ENCODE measurements at places on chromosomes 2 and 18. TPM values are rescaled to one million over a fixed set of nuclear protein-coding genes. Genes with fewer than 3 reads are reported as not detected.

DNA sequence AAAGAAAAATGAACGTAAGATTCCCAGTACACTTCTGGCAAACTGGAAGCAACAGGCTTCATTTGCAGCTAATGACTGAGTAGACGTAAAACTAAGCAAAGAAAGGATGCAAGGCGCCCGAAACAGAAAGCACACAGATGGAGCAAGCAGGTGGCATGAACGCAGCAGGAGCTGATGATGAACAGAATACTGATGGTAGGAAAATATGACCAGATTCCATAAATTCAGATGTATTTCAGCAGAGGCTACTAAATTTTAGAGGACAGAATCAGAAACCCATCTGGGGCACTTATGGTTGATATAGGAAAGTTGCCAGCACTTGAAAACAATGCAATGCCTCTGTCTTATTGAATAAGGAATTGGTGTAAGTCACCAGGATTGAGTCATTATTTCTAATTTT, 658.7 kb upstream of the LINC00305 start:
- no peak for DNase-seq

ABHD1 gene
- total RNA-seq, result not detected

FBXO48 gene
- total RNA-seq, result 1.0 TPM

DNA sequence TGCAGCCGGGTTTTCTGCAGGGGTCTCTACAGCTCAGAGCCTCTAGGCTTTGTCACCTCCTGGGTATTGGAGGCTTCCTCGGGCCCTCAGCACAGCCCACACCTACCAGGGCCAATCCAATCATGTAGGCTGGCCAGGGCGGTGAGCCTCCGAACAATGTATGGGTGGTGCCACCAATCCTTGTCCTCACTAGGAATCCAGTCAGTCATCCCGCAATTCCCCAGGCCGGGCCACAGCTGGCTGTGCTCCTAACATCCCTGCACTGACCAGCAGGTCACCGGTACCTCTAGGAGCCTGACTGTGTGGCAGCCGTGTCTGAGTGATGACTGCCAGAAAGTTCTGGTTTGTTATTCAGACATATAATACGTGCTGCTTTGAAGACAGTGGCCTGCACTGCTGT, 129.4 kb downstream of the SH3RF3 start:
- no peak for DNase-seq

PDE11A gene
- 0.78 TPM for total RNA-seq

- DNase-seq, result no peak
Observed at GRCh38 chr2:131590896-131591295, 63.2 kb downstream of the CCDC74A start.

SNRNP200 gene
- 85.0 TPM for total RNA-seq

DNA sequence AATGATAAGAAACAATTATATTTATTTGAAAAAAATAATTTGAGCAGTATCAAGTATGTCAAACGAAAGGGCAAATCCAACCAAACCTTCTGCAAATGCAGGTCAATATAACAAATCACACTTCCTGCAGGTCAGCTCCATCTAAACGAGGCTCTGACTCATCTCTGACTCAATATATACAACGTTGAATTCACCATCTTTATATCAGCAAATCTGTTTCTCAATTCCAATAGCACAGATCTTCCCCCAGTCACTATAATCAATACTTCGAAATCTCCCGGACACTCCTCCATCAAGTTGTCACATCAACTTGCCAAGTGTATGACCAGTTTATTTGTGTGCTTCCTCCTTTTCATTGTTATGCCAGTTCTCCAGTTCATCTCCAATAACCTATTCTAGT, 388.9 kb downstream of the ZEB2 start:
- DNase-seq, result no peak

GRCh38 chr18:47877892-47878291, 52.6 kb downstream of the SMAD2 start:
- no peak for DNase-seq

DNA sequence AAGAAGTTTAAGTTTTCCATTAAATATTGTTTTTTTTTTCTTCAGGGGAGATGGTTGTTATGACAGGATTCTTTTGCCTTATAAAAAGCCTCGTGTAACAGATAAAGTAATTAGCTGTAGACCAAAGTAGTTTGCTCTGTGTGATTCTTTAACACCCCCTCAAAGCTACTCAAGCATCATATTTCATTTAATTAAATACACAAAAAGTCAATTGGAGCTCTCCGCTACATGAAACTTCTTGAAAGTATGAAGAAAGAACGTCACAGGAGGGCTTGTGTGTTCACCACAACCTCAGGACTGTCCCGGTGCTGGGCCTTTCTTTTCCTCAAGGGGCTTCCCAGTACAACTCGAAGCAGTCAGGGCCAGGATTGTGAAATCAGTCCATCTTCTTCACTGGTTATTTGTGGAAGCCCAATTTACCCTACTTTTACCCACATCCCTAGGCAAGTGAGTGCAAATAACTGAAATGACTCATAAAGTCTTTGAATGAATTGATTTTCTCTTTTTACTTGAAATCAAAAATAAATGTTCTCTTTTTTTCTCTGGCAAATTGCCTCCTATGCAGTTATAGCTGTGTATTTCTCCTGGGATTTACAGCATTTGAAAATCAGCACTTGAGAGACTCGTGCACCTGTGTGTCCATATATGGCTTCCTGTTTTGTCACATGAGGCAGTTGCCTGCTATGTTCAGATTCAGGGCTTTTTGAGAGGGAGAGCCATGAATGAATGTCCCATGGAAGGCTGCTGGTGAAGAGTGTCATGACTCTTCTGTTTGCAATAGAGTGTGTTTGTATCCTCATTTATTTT, 48.6 kb downstream of the LINC00305 start:
- DNase-seq, result no peak

KRTCAP3 gene
- 1.8 TPM for total RNA-seq

DNA sequence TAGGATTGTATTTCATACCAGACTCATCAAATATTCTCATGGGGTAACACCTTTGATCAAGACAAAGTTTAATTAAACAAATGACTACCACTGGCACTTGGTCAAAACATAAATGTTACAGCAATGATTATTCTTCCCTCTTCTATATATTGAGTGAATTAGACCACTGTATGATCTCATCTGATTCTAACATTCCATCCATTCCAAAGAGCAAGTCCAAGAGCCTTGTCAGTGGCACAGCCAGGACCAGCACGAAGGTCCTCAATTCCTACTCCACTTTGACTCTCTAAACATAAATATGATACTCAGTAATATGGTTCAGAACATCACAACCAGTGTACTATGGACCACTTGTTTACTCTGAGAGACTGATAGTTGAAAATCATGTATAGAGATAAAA, 86.4 kb downstream of the AP1S3 start:
- no peak for DNase-seq

- no peak for DNase-seq
Observed at GRCh38 chr2:88856409-88857135, 165.1 kb downstream of the RPIA start.

NCKAP5 gene
- 7.5 TPM for total RNA-seq

DNA sequence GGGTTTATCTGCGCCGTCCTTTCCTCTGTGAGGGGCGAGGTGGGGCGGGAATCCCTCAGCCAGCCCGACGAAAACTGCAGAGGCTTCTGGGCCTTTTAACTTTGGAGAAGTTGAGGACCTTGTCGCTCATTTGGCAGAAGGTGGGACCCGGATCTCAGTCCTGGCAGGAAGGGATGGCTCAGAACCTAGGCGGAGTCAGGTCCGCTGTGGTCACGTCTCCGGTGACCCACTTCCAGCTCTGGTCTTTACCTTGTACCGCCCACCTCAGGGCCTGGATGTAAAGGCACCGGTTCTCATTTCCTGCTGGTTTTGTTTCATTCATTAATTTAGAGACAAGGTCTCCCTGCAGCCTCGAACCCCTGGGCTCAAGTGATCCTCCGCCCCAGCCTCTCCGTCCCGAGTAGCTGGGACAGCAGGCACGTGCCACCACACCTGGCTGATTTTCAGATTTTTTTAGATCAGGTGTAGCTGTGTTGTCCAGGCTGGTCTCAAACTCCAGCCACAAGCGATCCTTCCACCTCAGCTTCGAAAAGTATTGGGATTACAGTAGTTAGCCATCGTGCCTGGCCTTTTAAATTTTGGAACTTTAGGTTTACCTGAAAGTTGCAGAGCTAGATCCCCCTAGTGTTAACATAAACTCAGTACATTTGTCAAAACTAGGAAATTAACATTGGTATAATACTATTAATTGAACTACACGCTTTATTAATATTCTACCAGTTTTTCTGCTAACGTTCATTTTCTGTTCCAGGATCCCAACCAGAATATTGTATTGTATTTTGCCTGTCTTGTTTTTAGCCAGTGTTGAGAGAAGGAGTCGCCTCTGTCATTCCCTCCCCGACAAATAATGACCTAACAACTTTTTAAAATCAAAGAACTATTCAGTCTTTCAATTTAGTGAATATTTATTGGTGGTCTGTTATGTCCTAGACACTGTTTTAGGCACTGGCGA, 852 bp downstream of the POLI start:
- no peak for DNase-seq

GRCh38 chr2:105393373-105394055, 5.3 kb downstream of the FHL2 start:
- peak; percentile 63 for DNase-seq

SERPINB11 gene
- not detected for total RNA-seq

GRCh38 chr18:59537579-59537978, 159.6 kb downstream of the CCBE1 start:
- DNase-seq, result no peak

DNA sequence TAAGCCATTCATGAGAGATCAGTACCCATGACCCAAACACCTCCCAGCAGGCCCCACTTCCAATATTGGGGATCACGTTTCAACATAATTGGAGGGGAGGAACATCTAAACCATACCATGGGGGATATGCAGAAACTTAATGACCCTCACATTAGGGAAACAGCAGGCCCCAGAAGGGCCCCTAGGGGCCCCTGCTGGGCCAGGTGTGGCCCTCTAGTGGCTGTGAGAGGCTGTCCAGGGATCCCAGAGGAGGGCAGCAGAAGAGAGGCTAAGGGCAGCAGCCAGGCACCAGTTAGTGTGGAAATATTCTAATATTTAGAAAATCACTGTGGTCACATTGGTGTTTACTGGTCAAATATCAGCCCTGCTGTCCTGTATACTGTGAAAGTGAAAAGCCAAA, 49.3 kb upstream of the ANKRD44 start:
- no peak for DNase-seq

- no peak for DNase-seq
Observed at GRCh38 chr2:105584435-105585010, 160.2 kb upstream of the NCK2 start.

- peak; percentile 73 for DNase-seq
Observed at GRCh38 chr18:74496508-74497323, 553 bp downstream of the CNDP2 start.

DNA sequence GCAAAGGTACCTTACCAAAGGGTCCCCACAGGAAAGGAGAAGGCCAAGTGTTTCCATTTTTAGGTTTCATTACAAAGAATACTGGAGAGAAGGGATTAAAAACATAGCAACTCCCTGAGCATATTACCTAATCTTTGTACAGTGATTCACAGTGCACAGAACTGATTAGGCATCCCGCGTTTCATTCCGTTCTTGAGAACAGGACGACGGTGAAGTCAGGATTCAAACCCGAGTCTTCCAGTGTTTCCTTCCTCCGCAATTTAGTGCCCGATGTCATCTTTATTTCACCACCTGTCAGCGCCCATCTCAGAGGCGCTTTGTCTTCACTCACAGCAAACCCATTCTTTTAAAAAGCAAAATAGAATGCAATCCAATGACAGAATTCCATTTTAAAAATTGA, 488.5 kb downstream of the EIPR1 start:
- DNase-seq, result no peak

DNA sequence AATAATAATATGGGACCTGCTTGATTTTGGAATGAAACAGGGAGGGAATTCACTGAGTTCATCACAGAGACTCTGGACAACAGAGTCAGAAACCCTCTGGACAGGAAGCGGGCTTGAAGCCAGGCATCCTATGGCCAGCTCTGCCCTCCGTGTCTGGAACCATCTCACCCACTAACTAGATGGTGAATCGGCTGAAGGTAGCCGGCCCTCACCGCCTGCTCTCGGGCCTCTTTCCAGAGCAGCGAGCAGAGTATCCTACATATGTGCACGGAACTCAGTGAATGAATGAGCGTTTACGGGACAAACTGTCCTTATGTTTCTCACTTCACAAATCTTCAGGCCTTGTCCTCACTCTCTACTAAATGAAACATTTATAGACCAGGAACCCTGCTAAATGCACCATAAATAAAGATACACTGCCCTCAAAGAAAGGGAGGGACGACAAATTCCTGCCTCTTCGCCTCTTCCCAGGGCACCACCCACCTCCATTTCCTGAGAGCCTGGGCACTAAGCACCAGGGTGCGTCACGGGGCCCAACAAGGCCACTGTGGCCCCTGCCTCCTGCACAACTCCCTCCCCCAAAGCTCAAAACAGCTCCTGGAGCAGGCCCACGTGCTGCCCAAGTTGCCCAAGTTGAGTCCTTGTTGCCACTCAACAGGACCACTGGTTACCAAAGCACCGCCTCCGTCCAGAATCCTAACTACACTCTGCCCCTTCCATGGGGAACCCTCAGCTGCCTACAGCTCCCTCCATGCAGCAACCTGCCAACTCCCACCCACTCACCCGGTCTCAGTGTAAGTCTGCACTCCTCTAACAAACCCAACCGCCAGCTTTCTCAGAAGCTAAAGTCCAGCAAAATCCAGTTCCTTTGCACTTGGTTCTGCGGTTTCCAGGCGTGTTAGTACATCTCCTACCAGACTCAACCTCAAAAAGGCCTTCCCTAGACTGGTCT, 1.7 kb downstream of the TBC1D8 start:
- DNase-seq, result no peak

GRCh38 chr2:133653056-133653455, 84.8 kb upstream of the NCKAP5 start:
- no peak for DNase-seq

- DNase-seq, result peak; percentile 50
Observed at GRCh38 chr2:133674433-133675331, 106.4 kb upstream of the NCKAP5 start.
